ENCODE measurements at places on chromosomes 13 and 19. TPM values are rescaled to one million over a fixed set of nuclear protein-coding genes. Genes with fewer than 3 reads are reported as not detected.

The CALR gene
- 559 TPM for total RNA-seq

The FARSA gene
- total RNA-seq, result 17.2 TPM

The ATP4B gene
- total RNA-seq, result not detected

The ZNF578 gene
- 1.6 TPM for total RNA-seq

The ACTMAP gene
- 5.7 TPM for total RNA-seq

The SBSN gene
- not detected for total RNA-seq

The TUBA3C gene
- total RNA-seq, result not detected

The ZNF763 gene
- 2.5 TPM for total RNA-seq

DNA sequence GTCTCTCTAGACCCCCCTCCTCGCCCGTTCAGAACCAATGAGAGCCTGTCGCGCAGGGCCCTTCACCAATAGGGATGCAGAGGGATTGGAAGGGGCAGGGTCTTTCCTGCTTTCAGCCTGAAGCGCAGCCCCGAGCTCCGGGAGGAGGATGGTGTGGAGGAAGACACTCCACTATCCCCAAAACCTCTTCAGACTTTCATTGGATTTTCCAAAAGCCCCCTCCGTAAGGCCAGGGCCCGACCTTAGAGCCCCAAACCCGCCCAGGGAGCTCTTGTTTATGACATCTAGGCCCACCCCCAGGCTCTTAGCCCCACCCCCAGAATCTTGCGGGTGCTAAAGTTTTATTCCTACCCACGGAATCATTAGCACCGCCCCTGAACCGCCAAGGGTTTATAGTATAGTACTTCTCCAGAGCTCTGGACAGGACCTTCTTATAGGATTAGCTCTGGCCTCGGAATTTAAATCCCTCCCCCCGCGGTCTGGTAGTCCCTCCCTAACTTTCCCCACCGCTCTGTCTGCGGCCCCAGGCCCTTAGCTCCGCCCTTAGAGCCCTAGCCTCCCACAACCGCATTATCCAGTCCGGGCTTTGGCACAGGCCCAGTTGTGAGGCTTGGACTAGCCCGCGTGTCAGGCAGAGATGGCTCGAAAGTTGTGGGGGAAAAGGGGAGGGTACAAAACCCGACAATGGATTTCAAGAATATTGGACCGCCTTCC lies 6.6 kb upstream of the EML2 start:
- peak; percentile 51 for DNase-seq
- H3K4me3 ChIP-seq, result peak overlapping the region; percentile 51

DNA sequence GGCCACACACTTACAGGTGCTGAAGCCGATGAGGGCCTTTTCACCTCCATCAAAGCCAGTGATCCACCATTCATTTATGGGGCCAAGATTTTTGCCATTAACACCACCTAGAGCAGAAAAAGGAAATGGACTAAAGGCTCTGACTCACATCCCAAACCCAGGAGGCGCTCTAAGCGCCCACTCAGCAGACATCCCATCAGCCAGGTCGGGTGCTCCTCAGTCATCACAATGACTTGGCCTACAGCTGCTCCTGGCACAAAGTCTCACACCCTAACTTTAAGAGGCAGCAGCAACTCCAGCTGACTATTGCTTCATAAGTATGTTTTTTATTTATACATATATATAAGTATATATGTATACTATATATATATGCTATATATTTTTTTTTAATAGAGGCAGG lies 36.1 kb upstream of the EIF3G start:
- H3K27ac ChIP-seq, result no peak overlapping the region
- peaks cover 95% of the 10 kb centered on the region for H3K36me3 ChIP-seq
- no peak overlapping the region for H3K4me3 ChIP-seq
- no peaks in the 10 kb centered on the region for H3K4me1 ChIP-seq

DNA sequence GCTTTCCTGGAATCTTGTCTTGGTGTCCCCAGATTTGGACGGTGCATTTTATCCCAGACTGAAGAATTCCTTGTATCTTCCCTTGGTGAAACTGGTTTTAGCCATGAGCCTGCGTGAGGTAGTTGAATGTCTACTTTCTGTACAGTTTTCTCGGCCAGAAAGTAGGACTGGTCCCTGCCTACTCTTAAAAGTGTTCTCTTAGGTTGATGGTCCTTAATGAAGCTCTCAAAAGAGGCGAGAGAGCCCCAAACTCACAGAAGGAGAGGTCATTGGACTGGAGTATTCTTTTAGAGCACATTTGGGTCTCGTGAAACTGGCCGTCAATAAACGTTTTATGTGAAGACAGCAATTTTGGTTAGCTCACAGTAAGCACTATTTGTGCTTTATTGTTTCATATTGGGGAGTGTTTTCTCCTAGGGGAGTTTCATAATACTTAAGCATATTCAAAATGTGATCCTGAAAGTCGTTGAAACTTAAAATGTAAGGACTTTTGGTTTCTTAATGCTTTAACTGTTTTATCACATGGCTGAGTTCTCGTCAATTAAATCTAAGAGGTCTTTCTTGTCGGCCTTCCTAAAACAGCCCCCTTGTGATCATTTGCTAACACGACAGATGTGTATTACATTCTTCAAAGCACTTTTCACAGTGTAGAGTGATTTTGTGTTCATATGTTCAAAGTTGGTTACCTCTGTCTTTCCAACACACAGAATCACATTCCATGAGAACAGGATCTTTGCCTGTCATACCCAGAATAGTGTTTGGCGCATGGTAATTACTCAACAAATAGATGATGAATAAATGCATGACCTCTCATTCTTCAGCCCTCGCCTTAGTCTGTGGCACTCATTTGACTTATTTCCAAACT lies 889 bp downstream of the GTF2F2 start:
- H3K36me3 ChIP-seq, result peaks cover 4% of the 10 kb centered on the region
- H3K27me3 ChIP-seq, result no peaks in the 10 kb centered on the region
- peak overlapping the region; percentile 75 for H3K4me3 ChIP-seq
- DNase-seq, result no peak
- peaks cover 23% of the 10 kb centered on the region for H3K4me1 ChIP-seq

- H3K4me3 ChIP-seq, result no peak overlapping the region
- no peak for DNase-seq
- H3K4me1 ChIP-seq, result no peaks in the 10 kb centered on the region
- H3K27ac ChIP-seq, result no peak overlapping the region
- no peaks in the 10 kb centered on the region for H3K27me3 ChIP-seq
These were observed 113.7 kb upstream of the SLITRK1 start for GRCh38 chr13:83995930-83996329.

DNA sequence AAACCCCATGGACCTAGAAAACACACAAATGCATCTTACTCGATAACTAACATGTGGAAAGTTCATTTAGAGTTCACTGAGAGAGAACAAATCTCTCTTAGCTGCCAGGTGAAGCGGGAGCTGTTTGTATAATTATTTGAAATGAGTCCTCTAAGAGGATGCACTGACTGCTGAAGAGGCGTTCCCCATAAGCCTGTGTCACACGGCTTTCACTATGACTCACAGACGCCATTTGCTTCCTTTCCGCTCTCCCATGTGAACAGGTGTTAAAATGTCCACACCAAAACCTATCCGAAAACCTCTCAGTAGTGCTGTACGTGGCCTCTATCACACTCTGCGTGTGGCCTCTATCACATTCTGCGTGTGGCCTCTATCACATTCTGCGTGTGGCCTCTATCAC lies 101.8 kb downstream of the SOX1 start:
- H3K36me3 ChIP-seq, result no peaks in the 10 kb centered on the region
- H3K27me3 ChIP-seq, result peaks cover 3% of the 10 kb centered on the region
- H3K4me1 ChIP-seq, result no peaks in the 10 kb centered on the region
- DNase-seq, result no peak

DNA sequence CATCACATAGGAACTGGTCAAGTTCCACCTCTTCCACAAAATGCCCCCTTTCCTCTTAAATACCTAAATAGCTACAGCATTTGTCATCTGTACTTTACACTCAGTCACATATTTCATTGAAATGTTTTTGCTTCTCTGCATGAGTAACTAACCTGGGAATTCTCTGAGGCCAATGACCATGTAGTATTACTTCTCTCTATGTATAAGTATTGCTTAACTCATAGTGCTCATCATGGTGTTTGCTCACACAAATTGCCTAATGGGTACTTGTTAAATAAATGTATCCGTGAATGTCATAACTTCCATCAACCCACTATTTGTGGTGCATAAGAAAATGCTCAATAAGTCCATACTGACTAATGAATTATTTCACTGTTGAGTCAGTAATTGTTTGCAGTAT lies 115.5 kb downstream of the FGF14 start:
- no peak overlapping the region for H3K4me3 ChIP-seq
- H3K4me1 ChIP-seq, result no peaks in the 10 kb centered on the region
- DNase-seq, result no peak
- no peaks in the 10 kb centered on the region for H3K36me3 ChIP-seq
- H3K27me3 ChIP-seq, result no peaks in the 10 kb centered on the region

- H3K4me3 ChIP-seq, result no peak overlapping the region
- no peaks in the 10 kb centered on the region for H3K27me3 ChIP-seq
- H3K27ac ChIP-seq, result no peak overlapping the region
These were observed 6.9 kb downstream of the GYS1 start for GRCh38 chr19:48986211-48986610.

DNA sequence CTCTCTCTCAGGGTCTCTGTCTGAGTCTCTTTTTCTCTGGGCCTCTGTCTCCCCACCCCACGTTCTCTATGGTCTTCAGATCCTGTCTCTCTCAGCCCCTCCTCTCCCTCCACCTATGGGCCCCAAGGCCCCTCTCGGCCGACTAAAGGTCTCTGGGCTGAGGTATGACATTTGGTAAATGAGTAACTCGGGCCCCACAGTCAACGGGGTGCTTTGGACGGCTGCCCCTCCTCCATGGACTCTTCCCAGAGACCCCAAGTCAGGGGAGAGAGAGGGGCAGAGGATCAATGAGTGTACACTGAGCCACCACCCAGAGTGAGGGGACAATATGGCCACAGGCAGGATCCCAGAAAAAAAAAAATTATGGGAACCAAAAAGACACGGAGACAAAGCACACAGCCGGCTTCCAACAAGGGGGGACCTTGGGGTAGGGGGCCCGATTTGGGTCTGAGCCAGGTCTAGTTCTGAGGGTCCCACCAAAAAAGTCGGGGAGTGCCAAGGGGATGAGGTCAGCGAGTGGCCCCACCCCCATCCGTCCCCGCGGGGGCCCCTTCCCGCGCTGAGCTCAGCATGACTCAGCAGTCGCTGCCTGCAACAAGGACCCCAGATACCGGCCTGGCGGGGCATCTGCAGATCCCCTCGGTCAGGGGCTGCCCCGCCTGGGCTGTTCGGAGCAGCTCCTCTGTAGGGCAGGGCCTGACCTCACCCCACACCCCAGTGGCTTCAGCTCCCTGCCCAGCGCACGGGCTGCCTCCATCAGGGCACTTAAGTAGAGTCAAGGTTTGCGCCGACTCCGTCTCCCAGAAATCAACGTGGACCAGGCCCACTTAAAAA lies 1.5 kb upstream of the FTL start:
- peaks cover 20% of the 10 kb centered on the region for H3K36me3 ChIP-seq
- peaks cover 63% of the 10 kb centered on the region for H3K4me1 ChIP-seq
- H3K27ac ChIP-seq, result peak overlapping the region; percentile 68
- H3K4me3 ChIP-seq, result peak overlapping the region; percentile 85

- H3K27ac ChIP-seq, result no peak overlapping the region
- H3K36me3 ChIP-seq, result peaks cover 15% of the 10 kb centered on the region
- no peak overlapping the region for H3K4me3 ChIP-seq
- no peaks in the 10 kb centered on the region for H3K4me1 ChIP-seq
These were observed 9.3 kb downstream of the ZNF582 start for GRCh38 chr19:56383826-56384605.

GRCh38 chr13:44412346-44412935 lies 38.8 kb downstream of the SERP2 start:
- no peak overlapping the region for H3K27ac ChIP-seq
- no peaks in the 10 kb centered on the region for H3K4me1 ChIP-seq
- H3K4me3 ChIP-seq, result no peak overlapping the region
- no peaks in the 10 kb centered on the region for H3K27me3 ChIP-seq
- no peaks in the 10 kb centered on the region for H3K36me3 ChIP-seq
- no peak for DNase-seq

DNA sequence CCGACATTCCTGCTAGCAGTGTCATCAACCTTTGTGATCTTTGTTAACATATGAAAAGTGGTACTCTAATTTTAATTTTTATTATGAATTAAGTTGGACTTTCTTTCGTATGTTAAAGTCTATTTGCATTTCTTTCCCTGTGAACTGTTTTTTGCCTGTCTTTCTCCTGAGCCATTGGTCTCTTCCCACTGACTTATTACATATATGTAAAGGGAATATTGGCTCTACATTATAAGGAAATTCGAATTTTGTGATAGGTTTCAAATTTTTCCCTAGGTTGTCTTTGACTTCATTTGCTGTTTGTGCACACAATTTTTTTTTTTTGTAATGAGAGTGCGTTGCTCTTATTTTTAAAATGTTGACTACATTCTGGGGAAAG lies 442 bp upstream of the CDC16 start:
- H3K27ac ChIP-seq, result no peak overlapping the region
- H3K4me1 ChIP-seq, result peaks cover 20% of the 10 kb centered on the region
- DNase-seq, result no peak
- peak overlapping the region; percentile 87 for H3K4me3 ChIP-seq
- peaks cover 26% of the 10 kb centered on the region for H3K36me3 ChIP-seq

DNA sequence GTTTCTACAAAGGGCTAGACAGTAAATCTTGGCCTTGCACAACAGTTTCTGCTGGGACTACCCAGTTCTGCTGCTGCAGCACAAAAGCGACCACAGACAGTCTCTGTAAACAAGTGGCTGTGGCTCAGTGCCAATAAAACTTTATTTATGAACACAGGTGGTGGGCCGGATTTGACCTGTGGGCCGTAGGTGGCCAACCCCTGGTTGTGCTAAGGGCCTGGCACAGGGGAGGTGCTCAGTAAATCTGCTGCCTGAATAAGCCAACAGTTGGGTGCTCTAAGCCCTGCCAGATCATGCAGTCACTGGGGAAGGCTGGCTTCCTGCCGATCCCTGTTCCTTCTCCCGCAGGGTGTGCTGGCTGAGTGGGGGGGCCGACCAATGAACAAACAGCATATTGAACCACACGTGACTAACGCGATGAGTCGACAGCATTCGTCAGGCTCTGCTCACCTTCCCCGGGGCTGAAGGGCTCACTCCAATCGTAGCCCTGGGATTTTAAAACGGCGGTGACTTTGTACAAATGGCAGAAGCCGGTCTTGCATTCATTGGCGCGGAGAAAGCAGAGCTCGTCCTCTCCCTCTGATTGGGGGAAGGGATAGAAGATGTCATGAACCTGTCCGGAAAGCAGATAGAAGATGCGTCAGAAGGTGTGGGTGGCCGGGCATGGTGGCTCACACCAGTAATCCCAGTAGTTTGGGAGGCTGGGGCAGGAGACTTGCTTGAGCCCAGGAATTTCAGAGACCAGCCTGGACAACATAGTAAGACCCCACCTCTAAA lies 24.3 kb upstream of the MYDGF start:
- no peak for DNase-seq
- no peaks in the 10 kb centered on the region for H3K4me1 ChIP-seq
- H3K27ac ChIP-seq, result no peak overlapping the region

- no peak overlapping the region for H3K27ac ChIP-seq
- H3K36me3 ChIP-seq, result no peaks in the 10 kb centered on the region
- H3K27me3 ChIP-seq, result no peaks in the 10 kb centered on the region
- no peak overlapping the region for H3K4me3 ChIP-seq
- no peak for DNase-seq
- H3K4me1 ChIP-seq, result no peaks in the 10 kb centered on the region
These were observed 429.3 kb downstream of the DIAPH3 start for GRCh38 chr13:59734393-59734792.

GRCh38 chr13:43579321-43579720 lies 207.5 kb downstream of the ENOX1 start:
- DNase-seq, result no peak
- no peaks in the 10 kb centered on the region for H3K4me1 ChIP-seq
- no peaks in the 10 kb centered on the region for H3K36me3 ChIP-seq
- H3K4me3 ChIP-seq, result no peak overlapping the region
- H3K27ac ChIP-seq, result no peak overlapping the region
